ENCODE measurements at places on chromosomes 3 and 15.

GRCh38 chr3:129994883-129995559 is 20.5 kb downstream of the TRH start:
- no peak for DNase-seq

- no peak for DNase-seq
Measured at GRCh38 chr3:70561796-70562195, 249.4 kb upstream of the MDFIC2 start.

- peak; percentile 87 for DNase-seq
Measured at GRCh38 chr3:67654099-67654843, at the start of gene SUCLG2. SUCLG2 (minus strand) TSS chr3:67654612; CDS start chr3:67654586, 26 bp downstream.

DNA sequence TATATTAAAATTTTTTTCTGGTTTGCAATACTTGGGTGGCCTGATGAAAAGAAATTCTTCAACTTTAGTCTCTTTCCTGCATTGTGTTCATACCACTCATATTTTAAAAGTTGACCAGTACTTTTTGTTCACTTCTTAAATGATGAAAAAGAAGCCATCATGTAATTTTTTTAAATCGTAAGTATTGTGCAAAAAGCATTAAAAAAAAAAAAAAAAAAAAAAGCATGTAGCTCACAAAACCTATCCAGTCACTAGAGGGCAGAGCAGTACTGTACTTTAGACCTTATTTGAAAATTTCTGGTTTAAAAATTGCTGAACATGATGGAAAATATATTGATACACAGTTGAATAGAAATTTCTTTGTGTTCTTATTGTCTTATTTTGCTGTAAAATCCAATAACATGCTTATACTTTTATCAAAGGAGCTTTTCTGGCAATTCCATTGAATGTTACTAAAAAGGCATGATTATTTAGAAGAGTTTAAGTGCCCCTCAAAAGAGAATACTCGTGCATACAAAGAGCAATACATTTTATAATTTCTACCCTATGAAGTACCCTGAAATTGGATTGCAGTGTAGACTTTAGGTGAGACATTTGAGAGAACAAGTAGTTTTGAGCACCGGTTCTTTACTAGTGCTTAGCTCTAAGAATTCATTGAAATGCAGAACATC is 137.7 kb downstream of the BBX start:
- DNase-seq, result no peak

GRCh38 chr15:67199881-67200763 is 54.3 kb downstream of the AAGAB start:
- no peak for DNase-seq

Data from H1 (cell line).